ENCODE measurements at places on chromosomes 5 and 9. TPM values are rescaled to one million over a fixed set of nuclear protein-coding genes. Genes with fewer than 3 reads are reported as not detected.

Gene TAF11L5
- not detected for total RNA-seq

Gene IFNA13
- total RNA-seq, result not detected

Gene SIT1
- total RNA-seq, result 1.4 TPM

Gene PCDHB12
- total RNA-seq, result 0.42 TPM

Gene GFI1B
- 1.3 TPM for total RNA-seq

Gene TRPM3
- total RNA-seq, result 0.73 TPM

Gene QRFP
- not detected for total RNA-seq

Gene ZNG1E
- 45.0 TPM for total RNA-seq

Gene SLC35D2
- 94.6 TPM for total RNA-seq

Gene UGCG
- total RNA-seq, result 32.3 TPM

Gene TRPM6
- 88.4 TPM for total RNA-seq

Gene ARID3C
- total RNA-seq, result not detected

Gene SPINK1
- total RNA-seq, result 368 TPM

Gene DOK3
- 8.9 TPM for total RNA-seq

Gene IFNK
- not detected for total RNA-seq

Gene EPB41L4B
- total RNA-seq, result 150 TPM

Gene JAK2
- 17.2 TPM for total RNA-seq

Gene CEMIP2
- total RNA-seq, result 106 TPM

Gene LIFR
- total RNA-seq, result 18.6 TPM

Gene PDE6A
- total RNA-seq, result 4.7 TPM

Gene DMRT3
- not detected for total RNA-seq

Gene NTRK2
- 5.7 TPM for total RNA-seq

Gene C5orf58
- not detected for total RNA-seq

Measured in left colon (tissue), 2 donors.